ENCODE measurements at places on chromosomes 2 and 18. TPM values are rescaled to one million over a fixed set of nuclear protein-coding genes. Genes with fewer than 3 reads are reported as not detected.

DNA sequence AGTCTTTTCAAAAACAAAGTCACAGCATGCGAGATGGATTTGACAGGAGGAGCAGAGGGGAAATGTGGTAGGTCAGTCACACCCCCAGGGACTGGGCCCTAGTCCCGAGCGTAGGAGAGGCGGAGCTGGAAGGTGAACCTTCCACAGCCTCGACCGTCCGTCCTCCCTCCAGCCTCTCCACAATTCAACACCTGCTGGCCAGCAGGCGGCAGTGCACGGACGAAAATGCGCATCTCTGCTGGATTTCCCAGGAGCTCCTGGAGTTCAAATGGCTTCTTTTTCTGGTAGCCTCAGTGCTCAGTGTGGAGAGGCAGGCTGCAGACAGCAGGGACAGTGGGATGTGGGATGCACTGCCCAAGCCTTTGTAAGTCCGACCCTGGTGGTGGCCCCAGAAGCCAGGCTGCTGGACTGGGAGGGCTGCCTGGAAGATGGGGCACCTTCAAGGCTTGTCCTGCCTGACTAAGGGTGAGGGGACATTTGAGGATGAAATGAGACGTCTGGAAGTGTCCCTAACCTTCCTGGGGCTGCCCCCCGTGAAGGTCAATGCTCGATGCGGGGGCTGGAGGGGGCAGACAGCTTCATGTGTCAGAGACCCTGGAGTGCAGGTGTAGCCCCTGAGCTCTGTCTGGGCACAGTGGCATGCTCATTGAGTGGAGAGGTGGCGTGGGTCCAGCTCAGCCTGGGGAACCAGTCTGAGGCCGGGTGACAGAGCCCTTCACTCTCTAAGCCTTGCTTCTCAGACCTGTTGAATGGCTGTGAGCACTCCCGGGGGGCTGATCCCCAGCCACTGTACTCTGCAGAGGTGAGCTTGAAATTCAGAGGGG is 189.5 kb downstream of the TFCP2L1 start:
- DNase-seq: no peak

- no peak for DNase-seq
Measured at GRCh38 chr2:273333-273732, 8.6 kb downstream of the ACP1 start.

DNA sequence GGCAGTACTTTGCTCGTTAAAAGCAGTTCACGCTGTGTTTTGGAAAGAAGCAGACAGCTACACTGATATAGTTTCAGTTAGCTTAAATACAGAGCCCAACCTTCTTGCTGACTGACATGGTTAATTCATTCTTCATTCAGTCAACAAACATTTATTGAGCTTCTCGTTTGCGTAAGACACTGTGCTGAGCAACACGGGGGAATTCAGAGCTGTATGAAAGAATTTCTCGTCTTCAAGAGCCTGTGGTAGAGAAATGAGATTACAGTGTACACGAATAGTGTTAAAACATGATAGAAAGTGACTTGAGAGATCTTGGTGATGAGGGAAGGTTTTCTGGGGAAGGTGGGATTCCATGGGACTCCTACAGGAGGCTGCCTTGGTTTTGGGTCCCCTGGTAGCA is 44.7 kb downstream of the ADAM23 start:
- no peak for DNase-seq

DNA sequence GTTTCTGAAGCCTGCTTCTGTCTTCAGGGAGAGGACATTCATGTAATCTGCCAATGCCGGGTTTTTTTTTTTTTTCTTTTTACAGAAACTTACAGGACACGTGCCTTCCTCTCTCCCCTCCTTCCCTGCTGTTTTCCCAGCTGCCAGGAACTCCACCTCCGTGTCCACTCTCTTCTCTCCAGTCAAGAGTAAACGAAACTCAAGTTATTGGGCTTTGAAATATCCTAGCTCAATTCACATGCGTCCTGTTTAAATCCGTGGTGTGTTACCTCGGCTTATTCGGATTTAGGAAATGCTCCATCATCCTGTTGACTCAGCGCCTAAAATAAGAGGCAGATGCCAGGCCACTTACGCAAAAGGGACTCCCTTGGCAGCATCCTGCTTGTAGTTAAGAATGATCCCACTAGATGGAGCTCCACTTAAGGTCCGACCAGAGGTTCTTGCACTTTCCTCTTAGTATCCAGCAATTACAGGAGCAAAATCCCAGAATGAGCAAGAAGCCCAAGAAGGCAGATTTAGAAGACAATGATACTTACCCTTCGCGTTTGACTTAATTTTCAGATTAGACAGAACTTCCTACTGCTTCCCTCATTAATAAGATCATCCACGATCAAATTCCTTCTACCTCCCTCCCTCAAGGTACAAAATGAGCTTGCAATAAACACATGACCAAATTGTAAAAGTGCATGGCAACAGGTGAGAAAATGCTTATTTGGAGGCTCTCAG is 97.2 kb upstream of the ZCCHC2 start:
- no peak for DNase-seq

DNA sequence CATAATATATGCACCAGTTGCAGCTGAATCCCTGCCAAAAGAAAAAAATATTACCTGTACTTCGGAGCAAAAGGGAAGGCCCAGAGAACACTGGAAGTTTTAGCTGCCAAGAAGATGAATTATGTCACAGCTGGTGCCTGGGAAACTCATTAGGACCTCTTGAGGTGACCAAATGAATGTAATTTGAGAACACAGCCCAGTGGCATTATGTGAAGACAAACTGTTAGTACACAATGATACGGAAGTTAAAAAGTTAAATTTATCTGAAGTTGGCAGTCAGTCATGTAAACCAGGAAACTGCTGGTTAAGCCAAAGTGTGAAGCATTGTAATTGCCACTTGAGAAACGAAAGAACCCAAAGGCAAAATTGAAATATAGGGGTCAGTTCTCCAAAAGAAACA is 80.7 kb downstream of the EML4 start:
- DNase-seq: no peak

GRCh38 chr18:52746986-52747385 is 407.0 kb downstream of the DCC start:
- DNase-seq: no peak

DNA sequence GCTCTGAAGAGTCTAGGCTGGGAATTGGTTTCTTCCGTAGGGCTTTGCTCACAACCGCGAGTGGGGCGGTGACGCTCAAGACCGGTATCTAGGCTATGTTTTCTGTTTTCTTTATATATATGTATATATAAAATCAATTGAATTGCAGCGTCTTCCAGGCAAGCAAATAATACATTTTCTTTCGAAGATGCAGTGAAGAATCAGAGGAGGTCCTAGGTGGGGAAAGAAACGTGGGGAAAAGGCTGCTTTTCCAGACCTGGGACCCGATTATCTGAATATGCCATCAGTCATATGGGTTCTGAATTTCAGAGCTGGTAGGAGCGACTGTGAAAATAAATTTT is 714 bp upstream of the SCN9A start:
- no peak for DNase-seq

DNA sequence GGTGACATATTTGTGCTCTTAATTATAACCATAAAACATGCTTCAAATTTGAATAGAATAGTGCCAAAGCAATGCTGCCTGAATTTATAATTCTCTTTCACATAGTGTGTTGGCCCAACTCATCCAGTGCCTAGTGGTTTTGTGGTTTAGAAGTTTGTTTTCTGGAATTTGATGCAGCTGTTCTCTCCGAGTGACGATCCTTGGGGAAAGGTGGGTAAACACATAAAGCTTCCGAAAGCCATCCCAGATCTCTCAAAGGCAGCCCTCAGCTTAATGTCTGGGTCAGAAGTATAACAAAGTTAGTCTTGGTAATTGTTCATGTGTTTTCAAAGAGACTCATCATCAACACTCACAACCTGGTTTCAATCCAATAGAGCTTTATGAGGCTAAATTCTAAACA is 235.6 kb upstream of the CDH2 start:
- DNase-seq: no peak

- no peak for DNase-seq
Measured at GRCh38 chr2:191128172-191128910, 22.5 kb downstream of the STAT4 start.

- no peak for DNase-seq
Measured at GRCh38 chr2:64677530-64677929, 23.8 kb upstream of the SERTAD2 start.

GRCh38 chr2:58767828-58768714 is 526.9 kb upstream of the FANCL start:
- no peak for DNase-seq

GRCh38 chr2:195582188-195582587 is 74.8 kb upstream of the SLC39A10 start:
- no peak for DNase-seq

The MARCHF4 gene
- total RNA-seq: not detected

The NOSTRIN gene
- total RNA-seq: not detected

The MTLN gene
- 49.3 TPM for total RNA-seq

The TSPYL6 gene
- not detected for total RNA-seq

The OTX1 gene
- total RNA-seq: not detected

The SERTAD2 gene
- total RNA-seq: 27.7 TPM

The RPS27A gene
- 1,051 TPM for total RNA-seq

All from activated naive CD8-positive, alpha-beta T cell treated with anti-CD3 and anti-CD28 coated beads, Interleukin-2, amount 10 ng/mL, durations not matched to agents 7 days and 5 days (primary cell).